ENCODE measurements at places on chromosomes 7 and 10.
A peak's percentile ranks its signal among the peaks of the same experiment; 100 is the strongest.

GRCh38 chr7:132537456-132538145, 38.7 kb downstream of the PLXNA4 start:
- DNase-seq, result peak; percentile 40

- no peak for DNase-seq
Observed at GRCh38 chr7:27295236-27295635, 52.6 kb downstream of the EVX1 start.

DNA sequence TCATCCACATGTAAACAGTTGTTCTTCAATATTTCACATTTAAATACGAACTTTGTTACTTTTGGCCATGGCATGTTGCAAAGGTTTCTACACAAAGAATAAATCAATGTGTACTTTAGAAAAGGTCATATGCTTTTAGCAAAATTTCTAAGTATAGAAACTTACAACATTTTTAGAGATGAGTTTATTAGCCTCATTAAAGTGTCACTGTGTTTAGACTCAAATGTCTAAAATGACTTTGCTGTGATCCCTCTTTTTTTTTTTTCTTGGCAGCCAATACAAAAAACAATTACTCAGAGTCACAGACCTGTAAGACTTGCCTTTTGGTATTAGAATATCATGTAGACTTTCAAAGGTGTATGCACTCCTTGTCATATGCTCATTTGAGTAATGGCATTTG, 349.3 kb upstream of the KIAA1217 start:
- DNase-seq, result no peak

GRCh38 chr10:17599089-17599488, 18.1 kb downstream of the HACD1 start:
- no peak for DNase-seq

- DNase-seq, result no peak
Observed at GRCh38 chr10:99393683-99394082, 36.7 kb downstream of the GOT1 start.

- no peak for DNase-seq
Observed at GRCh38 chr10:34291466-34292193, 523.5 kb downstream of the PARD3 start.

- no peak for DNase-seq
Observed at GRCh38 chr10:18224626-18225445, 84.6 kb downstream of the CACNB2 start.

GRCh38 chr10:80168162-80168511, 35.6 kb downstream of the PLAC9 start:
- no peak for DNase-seq

GRCh38 chr7:22220941-22221340, 136.0 kb downstream of the RAPGEF5 start:
- DNase-seq, result no peak

- no peak for DNase-seq
Observed at GRCh38 chr10:122051609-122052385, 62.8 kb downstream of the TACC2 start.

DNA sequence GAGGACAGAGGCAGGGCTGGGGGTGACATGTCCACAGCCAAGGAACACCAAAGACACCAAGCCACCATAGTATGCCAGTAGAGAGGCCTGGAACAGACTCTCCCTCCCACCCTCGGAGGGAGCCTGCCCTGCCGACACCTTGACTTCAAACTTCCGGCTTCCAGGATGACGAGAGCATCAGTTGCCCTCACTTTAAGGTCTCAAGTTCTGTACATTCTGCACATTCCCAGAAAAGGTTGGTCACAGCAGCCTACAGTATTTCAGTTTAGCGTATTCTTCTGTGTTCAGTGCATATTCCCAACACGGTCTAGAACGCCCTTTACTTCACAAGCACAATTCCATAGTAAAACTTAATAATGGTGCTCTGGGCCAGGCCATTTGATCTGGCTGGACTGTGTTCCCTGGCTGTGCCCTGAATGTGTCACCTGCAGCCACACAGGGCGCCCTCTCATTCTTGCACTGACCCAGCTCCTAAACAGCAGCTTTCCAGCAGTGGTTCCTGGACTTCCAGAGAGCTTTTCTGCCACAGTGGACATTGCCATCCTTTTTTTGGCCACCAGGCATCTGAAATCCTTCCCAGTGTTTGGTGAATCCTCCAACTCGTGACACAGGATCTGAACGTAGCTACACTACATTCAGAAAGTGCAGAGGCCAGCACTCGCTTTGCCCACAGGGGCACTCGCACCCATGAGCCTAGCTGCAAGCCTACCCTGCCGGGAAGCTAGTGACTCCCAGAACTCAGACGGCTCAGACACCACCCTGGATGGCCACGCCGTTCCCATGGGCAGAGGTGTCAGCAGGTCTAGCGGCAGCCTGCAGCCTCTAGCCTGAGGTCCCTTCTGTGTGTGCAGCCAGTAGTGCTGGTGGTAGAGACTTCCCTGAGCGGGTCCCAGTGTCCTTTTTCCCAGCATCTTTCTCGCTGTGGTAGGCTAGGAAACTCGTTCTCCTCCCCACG, 36.4 kb upstream of the INSIG1 start:
- DNase-seq, result no peak

DNA sequence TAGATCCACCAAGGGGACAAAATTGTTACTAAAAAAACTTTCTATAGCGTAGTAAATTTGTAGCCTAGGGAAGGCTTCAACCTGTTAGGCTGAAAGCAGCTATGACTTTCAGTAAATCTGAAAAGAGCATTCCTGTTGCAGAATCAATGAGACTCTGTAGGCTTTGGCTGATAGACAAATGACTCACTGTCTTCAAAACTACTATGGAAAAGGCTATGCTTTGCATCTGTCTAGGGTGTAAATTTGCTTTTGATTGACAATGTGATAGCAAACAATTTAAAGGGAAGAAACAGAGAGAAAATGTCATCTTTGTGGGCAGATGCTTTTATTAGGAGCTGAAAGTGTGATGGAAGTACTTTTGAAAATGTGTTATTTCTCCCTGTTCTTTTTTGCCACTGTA, 60.6 kb downstream of the ARL5B start:
- no peak for DNase-seq

- DNase-seq, result no peak
Observed at GRCh38 chr10:88386204-88386788, 196.8 kb downstream of the RNLS start.
